WTC11 (cell line): ENCODE measurements at places on chromosomes 11 and 22. TPM values are rescaled to one million over a fixed set of nuclear protein-coding genes. Genes with fewer than 3 reads are reported as not detected.
A peak's percentile ranks its signal among the peaks of the same experiment; 100 is the strongest.

GRCh38 chr11:18036456-18036855 lies 9.6 kb downstream of the TPH1 start:
- no peak overlapping the region for H3K27ac ChIP-seq
- H3K4me1 ChIP-seq, result no peaks in the 10 kb centered on the region
- no peak overlapping the region for H3K4me3 ChIP-seq

DNA sequence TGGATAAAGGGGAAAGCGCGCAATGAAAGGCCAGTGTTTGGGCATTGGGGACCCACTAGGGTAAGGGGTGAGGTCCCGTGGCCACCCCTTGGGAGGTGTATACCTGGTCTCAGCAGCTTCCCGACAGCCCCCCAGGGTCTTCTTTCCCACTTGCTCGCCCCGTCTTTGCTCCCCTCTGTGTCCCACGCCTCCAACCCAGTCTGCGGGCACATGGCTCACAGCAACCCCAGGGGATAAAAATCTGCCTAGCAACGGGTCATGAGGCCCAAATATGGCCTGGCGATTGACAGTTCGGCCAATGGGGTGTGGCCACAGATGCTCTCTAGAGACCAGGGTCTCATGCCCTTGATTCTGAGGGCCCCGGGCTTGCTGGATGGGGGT lies 41.6 kb downstream of the AHNAK start:
- H3K27me3 ChIP-seq, result peaks cover 61% of the 10 kb centered on the region
- DNase-seq, result peak; percentile 64
- H3K36me3 ChIP-seq, result no peaks in the 10 kb centered on the region

DNA sequence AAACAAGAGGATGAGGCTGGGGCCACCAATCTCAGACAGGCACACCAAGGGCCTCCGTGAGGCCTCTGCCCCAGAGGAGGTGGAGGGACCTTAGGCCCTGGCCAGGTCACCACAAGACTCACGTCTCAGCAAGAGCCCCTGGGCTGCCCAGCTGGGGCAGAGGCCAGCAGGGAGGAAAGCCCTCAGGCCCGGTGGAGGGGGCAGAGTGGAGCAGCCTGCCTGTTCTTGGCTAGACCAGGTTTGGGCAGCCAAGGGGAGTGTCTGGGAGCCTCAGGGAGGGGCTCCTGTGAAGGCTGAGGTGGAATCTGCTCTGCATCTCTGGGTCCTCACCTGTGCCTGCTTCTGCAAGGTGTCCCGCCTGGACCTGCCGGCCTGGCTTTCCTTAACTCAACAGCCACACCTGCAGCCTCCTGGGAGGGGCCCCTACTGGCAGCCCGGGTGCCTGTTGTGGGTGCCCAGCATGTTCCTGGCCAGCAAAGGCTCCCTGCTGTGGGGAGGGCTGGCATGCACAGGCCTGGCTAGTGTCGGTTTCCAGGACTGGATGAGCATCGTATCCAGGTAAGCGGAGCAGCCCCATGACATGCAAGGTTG lies 11.9 kb downstream of the TTLL12 start:
- H3K36me3 ChIP-seq, result peaks cover 57% of the 10 kb centered on the region
- DNase-seq, result no peak
- H3K4me3 ChIP-seq, result no peak overlapping the region
- no peaks in the 10 kb centered on the region for H3K4me1 ChIP-seq

- H3K27me3 ChIP-seq, result peaks cover 64% of the 10 kb centered on the region
- H3K36me3 ChIP-seq, result no peaks in the 10 kb centered on the region
- no peak overlapping the region for H3K4me3 ChIP-seq
- H3K27ac ChIP-seq, result no peak overlapping the region; the same call in 1 of the 2 replicates
- DNase-seq, result no peak
These were observed 2.6 kb upstream of the NPTXR start for GRCh38 chr22:38846412-38846811.

DNA sequence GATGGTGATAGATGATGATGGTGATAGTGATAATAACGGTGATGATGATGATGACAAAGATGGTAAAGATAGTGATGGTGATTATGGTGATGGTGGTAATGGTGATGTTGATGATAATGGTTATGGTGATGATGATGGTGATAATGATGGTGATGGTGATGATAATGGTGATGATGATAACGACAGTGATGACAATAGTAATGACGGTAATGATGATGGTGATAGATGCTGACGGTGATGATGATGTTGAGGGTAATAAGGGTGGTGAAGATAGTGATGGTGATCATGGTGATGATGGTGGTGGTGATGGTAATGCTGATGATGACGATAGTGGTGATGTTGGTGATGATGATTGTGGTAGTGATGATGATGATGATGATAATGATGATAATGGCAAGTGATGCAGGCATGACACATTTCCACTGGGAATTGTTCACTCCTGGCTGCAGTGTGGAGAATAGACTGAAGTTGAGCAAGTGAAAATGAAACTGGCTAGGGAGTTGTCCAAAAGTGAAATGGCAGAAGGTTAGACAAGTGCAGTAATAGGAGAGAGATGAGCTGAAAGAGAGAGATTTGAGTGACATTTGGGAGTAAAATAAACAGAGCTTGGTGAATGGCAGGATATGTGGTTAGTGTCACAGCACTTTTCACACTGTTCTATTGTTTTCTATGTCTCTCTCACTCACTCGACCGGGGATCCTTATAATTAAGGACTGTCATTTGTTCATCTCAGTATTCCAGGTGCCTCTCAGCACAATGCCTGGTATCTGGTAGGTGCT lies 992.5 kb downstream of the OPCML start:
- H3K4me3 ChIP-seq, result no peak overlapping the region
- H3K36me3 ChIP-seq, result no peaks in the 10 kb centered on the region
- H3K4me1 ChIP-seq, result no peaks in the 10 kb centered on the region
- no peak overlapping the region for H3K27ac ChIP-seq
- no peak for DNase-seq
- no peaks in the 10 kb centered on the region for H3K27me3 ChIP-seq

DNA sequence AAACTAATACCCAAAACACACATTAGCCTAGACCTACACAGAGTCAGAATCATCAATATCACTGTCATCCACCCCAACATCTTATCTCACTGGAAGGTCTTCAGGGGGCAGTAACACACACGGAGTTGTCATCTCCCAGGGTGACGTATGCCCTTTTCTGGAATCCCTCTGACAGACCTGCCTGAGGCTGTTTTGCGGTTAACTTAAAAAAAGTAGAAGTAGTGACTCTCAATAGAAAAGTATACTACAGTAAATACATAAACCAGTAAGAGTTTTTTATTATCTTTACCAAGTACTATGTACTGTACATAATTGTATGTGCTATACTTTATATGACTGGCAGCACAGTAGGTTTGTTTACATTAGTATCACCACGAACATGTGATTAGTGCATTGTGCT lies 80.5 kb downstream of the PGR start:
- H3K27me3 ChIP-seq, result no peaks in the 10 kb centered on the region
- H3K4me1 ChIP-seq, result peaks cover 5% of the 10 kb centered on the region
- DNase-seq, result no peak
- no peaks in the 10 kb centered on the region for H3K36me3 ChIP-seq

GRCh38 chr11:31160504-31161422 lies 208.8 kb downstream of the DCDC1 start:
- H3K27ac ChIP-seq, result no peak overlapping the region
- no peaks in the 10 kb centered on the region for H3K27me3 ChIP-seq
- H3K4me1 ChIP-seq, result 0 out of 2 replicates have a peak, but pooled peaks cover 2% of the 10 kb centered on the region
- no peak for DNase-seq

GRCh38 chr11:83007909-83008580 lies 63.7 kb downstream of the RAB30 start:
- H3K27me3 ChIP-seq, result no peaks in the 10 kb centered on the region
- H3K4me3 ChIP-seq, result no peak overlapping the region
- H3K27ac ChIP-seq, result no peak overlapping the region
- no peaks in the 10 kb centered on the region for H3K36me3 ChIP-seq
- H3K4me1 ChIP-seq, result peaks cover 20% of the 10 kb centered on the region

DNA sequence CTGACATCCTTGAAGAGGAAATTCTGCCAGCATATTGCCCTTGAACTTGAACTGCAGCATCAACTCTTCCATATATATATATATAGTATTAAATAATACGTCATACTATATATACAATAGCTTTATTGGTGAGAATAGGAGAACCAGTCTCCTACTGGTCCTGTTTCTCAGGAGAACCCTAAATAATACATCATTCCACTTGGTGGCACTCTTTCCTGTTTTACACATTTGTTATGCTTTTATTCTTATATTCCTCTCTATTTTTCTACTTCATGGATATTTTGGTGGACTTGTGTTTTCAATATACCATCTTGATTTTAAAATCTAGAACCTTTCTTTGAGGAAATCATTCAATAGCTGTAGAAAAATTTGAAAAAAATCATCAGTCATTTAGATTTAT lies 193.3 kb downstream of the TRPC6 start:
- H3K27ac ChIP-seq, result no peak overlapping the region
- peaks cover 3% of the 10 kb centered on the region; the same call in 1 of the 2 replicates for H3K36me3 ChIP-seq
- DNase-seq, result no peak
- no peaks in the 10 kb centered on the region; the same call in 1 of the 2 replicates for H3K27me3 ChIP-seq
- H3K4me3 ChIP-seq, result no peak overlapping the region

DNA sequence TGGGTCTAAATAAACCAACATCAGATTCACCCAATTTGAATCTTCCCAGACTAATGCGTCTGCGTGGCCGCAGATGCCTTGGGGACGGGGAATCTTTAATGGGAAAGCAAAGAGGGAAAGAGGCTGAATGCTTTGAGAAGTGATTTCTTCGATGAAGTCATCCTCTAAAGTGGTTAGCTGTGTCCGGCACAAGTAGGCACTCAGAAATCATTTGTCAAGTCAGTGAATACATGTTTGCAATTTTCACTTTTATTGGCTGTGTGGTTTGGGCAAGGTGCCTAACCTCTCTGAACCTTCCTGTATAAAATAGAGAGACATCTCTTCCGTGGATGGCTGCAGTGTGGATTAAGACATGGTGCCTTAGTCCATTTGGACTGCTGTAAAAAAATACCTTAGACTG lies 19.7 kb upstream of the IFT27 start:
- peaks cover 43% of the 10 kb centered on the region for H3K4me1 ChIP-seq
- no peak overlapping the region for H3K27ac ChIP-seq
- H3K36me3 ChIP-seq, result no peaks in the 10 kb centered on the region
- H3K27me3 ChIP-seq, result no peaks in the 10 kb centered on the region; the same call in 1 of the 2 replicates

- H3K4me3 ChIP-seq, result no peak overlapping the region
- peaks cover 5% of the 10 kb centered on the region; the same call in 1 of the 2 replicates for H3K27me3 ChIP-seq
- no peak overlapping the region for H3K27ac ChIP-seq
These were observed 223.7 kb upstream of the TBCEL start for GRCh38 chr11:120800206-120800605.

GRCh38 chr22:21991774-21992173 lies 9.2 kb upstream of the TOP3B start:
- H3K27ac ChIP-seq, result no peak overlapping the region
- H3K4me1 ChIP-seq, result no peaks in the 10 kb centered on the region
- H3K27me3 ChIP-seq, result peaks cover 99% of the 10 kb centered on the region
- H3K36me3 ChIP-seq, result no peaks in the 10 kb centered on the region
- no peak overlapping the region for H3K4me3 ChIP-seq
- no peak for DNase-seq

DNA sequence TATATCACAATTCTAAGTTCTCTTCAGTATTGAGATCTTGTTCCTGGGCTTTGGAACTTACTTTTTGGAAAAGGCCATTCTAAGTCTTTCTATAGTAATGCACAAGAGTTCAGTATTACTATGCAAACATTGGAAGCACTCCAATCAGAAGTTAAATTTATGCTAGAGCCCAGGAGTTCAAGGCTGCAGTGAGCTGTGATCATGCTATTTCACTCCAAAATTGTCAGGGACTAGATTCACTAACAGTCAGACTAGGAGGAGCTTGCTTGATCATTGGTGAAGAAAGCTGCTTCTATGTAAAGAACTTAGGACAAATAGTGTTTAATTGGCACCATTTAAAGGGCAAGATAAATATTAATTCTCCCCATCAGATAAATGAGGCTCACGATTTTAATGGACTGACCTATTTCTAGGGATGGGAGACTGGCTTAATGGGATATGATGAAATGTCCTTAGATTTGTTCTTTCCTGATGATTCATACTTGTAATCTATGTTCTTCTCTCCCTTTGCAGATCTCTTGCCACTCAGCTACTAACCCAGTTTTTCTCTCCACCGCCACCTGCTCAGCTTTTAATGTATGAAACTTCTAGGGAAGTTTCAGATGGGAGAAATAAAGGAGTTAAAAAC lies 32.6 kb upstream of the TMEM123 start:
- no peaks in the 10 kb centered on the region for H3K27me3 ChIP-seq

- DNase-seq, result no peak
- H3K27ac ChIP-seq, result no peak overlapping the region
- H3K36me3 ChIP-seq, result no peaks in the 10 kb centered on the region
- peaks cover 33% of the 10 kb centered on the region for H3K4me1 ChIP-seq
These were observed 102.7 kb downstream of the FEZ1 start for GRCh38 chr11:125393331-125393730.

- H3K4me1 ChIP-seq, result peaks cover 14% of the 10 kb centered on the region
- no peak for DNase-seq
- no peaks in the 10 kb centered on the region for H3K36me3 ChIP-seq
- H3K27ac ChIP-seq, result no peak overlapping the region
These were observed 174.7 kb upstream of the B3GAT1 start for GRCh38 chr11:134586726-134587125.

DNA sequence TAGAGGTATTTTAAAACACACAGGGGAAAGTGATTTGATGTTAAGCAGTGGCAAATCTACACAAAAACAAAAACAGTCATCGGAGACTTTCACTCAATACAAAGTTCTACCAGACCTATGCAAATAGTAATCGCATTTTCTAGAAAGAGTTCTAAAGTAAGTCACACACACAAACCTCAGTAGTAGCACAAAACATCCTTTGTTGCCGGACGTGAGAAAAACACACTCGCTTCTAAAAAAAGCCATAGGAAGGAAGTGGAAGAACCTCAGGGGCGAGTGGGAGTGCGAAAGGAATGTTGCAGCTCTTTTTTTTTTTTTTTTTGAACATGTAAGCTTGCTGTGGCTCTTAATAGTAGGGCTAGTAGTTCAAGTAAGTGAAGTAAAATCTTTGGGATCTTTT lies 88.9 kb downstream of the MAML2 start:
- H3K4me3 ChIP-seq, result no peak overlapping the region
- DNase-seq, result no peak
- H3K4me1 ChIP-seq, result peaks cover 50% of the 10 kb centered on the region
- no peaks in the 10 kb centered on the region; the same call in 1 of the 2 replicates for H3K36me3 ChIP-seq

DNA sequence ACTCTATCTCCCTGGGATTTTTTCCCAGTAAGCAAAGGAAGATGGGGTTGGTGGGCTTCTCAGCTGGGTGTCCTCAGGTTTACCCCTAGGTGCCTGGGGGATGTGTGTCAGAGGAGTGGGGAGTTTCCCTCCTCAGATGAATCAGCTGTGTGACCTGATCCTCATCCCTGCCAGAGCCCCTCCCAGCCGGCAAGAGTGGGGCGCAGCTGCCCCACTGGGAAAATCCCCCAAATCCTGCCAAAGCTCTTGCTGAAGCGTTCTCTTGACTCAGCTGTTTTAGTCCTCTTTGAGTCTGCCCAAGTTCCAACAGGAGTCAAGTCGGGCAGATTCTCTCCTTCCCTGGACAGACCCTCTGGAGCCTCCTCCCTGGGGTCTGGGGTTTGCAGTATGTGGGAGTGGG lies 6.0 kb downstream of the C11orf68 start:
- H3K4me1 ChIP-seq, result peaks cover 20% of the 10 kb centered on the region
- peaks cover 21% of the 10 kb centered on the region for H3K27me3 ChIP-seq
- no peak for DNase-seq

- no peak overlapping the region for H3K27ac ChIP-seq
- no peaks in the 10 kb centered on the region for H3K27me3 ChIP-seq
- no peaks in the 10 kb centered on the region for H3K36me3 ChIP-seq
- no peak for DNase-seq
- H3K4me1 ChIP-seq, result no peaks in the 10 kb centered on the region
- H3K4me3 ChIP-seq, result no peak overlapping the region
These were observed 24.2 kb downstream of the MUC5AC start for GRCh38 chr11:1181853-1182535.

FDX1 gene
- 9.3 to 9.9 TPM (median 9.6 TPM) in 3 replicates for total RNA-seq

TRIM64C gene
- not detected in 3 replicates for total RNA-seq

BTG4 gene
- 0.18 TPM in 1 of 3 replicates, not detected in the others for total RNA-seq

EFCAB6 gene
- total RNA-seq, result 0.25 to 0.94 TPM (median 0.41 TPM) in 3 replicates

APOBEC3F gene
- 8.7 to 13.1 TPM (median 11.0 TPM) in 3 replicates for total RNA-seq

TBX10 gene
- total RNA-seq, result 0.21 TPM in 1 of 3 replicates, not detected in the others

RASSF10 gene
- 2.6 to 3.2 TPM (median 2.9 TPM) in 3 replicates for total RNA-seq

C11orf21 gene
- 0.11 to 0.24 TPM in 2 of 3 replicates, not detected in the other for total RNA-seq

KCNE3 gene
- total RNA-seq, result 1.9 to 3.7 TPM (median 3.5 TPM) in 3 replicates
